PC-3 (cell line): ENCODE measurements at places on chromosomes 2 and 18. TPM values are rescaled to one million over a fixed set of nuclear protein-coding genes. Genes with fewer than 3 reads are reported as not detected.

Gene DAPL1
- not detected in 2 replicates for total RNA-seq

Gene WDR7
- total RNA-seq, result 16.0 and 23.8 TPM in 2 replicates

Gene LCT
- total RNA-seq, result not detected in 2 replicates

Gene ST6GAL2
- total RNA-seq, result 11.4 and 12.6 TPM in 2 replicates

Gene KCNG3
- total RNA-seq, result 2.3 and 2.4 TPM in 2 replicates

Gene HMSD
- total RNA-seq, result 0.12 and 0.40 TPM in 2 replicates

Gene GPR45
- not detected in 2 replicates for total RNA-seq

Gene SLC5A7
- total RNA-seq, result 0.06 TPM in 1 of 2 replicates, not detected in the other

GRCh38 chr18:59650266-59650820 is 46.9 kb downstream of the CCBE1 start:
- DNase-seq, result no peak

- peak; percentile 60 for DNase-seq
Measured at GRCh38 chr2:74867841-74868658, 34.1 kb downstream of the HK2 start.

- DNase-seq, result peak; percentile 95
Measured at GRCh38 chr2:120103723-120104467, 91.0 kb downstream of the EPB41L5 start.

DNA sequence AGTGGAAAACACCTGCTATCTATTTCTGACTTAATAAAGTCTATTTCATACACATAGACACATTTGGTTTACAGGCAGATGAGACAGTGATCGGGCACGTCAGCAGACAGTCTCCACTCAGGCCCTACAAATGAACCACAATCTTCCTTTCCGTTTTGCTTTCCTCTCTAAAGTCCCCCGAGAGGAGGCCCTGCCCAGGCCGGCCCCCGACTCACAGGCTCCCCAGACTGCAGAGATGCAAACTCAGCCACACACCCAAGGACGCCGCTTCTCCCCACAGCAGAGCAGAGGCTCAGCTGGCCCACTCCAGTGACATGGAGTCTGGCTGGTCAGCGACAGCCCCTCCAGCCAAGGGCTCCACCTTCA is 9.3 kb upstream of the MTERF4 start:
- no peak for DNase-seq

GRCh38 chr2:205925373-205926337 is 160.3 kb downstream of the INO80D start:
- DNase-seq, result peak; percentile 75

GRCh38 chr2:200172521-200172920 is 134.0 kb upstream of the SPATS2L start:
- DNase-seq, result no peak

GRCh38 chr2:70930371-70931329 is 5.0 kb upstream of the ATP6V1B1 start:
- no peak for DNase-seq

GRCh38 chr2:80185091-80185490 is 119.5 kb downstream of the LRRTM1 start:
- no peak for DNase-seq

DNA sequence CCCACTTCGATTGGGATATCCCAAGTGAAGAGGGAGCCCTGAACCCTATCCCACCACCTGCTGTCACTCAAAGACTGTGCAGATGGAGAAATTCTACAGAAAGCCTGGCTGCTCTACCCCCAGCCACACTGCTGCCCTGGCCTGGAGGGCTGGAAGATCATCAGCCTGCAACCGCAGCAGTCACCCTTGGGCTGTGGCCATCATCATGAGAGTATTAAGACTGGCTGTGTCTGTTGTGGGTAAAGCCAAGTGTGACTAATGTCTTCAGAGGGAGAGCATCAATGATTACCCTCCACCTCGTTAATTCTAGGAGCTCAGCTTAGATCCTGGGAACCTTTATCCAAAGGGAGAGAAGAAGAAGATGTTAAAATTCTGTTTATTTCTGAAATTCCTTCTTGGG is 221.5 kb downstream of the TFCP2L1 start:
- DNase-seq, result no peak

DNA sequence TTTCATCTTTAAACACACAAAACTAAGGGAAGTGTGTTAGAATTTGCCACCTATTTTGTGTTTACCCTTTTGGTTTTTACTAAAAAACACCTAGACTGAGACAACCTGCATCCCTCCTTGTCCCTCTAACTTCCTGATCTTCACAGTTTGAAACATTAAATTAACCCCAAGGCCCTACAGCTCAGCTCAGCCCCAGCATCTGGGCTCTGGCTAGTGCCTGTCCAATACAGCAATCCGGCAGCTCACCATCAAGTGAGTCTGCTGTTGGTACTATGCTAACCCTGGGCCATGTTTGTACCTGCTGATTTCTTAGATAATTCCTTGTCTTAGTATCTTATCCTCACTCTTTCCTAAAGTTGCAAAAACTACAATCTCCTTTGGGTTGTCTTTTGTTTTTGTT is 162.4 kb downstream of the DSEL start:
- DNase-seq, result no peak

DNA sequence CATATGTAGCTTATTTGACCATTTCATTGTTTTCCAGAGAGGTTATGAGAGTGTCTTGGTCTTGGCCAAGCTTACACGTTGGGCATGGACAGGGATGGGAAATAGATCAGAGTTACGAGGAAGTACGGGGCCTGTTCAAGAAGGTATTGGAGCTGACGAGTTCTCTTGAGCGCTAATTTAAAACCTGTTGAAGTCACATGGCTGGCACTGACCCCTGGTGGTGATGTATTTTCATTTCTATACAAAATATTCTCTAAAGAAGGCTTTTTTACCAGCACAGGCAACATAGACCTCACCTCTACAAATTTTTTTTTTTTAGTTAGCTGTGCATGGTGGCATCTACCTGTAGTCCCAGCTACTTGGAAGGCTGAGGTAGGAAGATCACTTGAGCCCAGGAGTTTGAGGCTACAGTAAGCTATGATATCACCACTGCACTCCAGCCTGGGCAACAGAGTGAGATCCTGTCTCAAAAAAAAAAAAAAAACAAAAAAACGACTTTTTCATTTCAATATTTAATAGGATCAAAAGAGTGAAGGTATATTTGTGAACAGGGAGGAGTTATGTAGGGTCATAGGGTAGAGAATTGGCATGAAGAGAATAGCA is 19.6 kb downstream of the UGP2 start:
- peak; percentile 64 for DNase-seq

DNA sequence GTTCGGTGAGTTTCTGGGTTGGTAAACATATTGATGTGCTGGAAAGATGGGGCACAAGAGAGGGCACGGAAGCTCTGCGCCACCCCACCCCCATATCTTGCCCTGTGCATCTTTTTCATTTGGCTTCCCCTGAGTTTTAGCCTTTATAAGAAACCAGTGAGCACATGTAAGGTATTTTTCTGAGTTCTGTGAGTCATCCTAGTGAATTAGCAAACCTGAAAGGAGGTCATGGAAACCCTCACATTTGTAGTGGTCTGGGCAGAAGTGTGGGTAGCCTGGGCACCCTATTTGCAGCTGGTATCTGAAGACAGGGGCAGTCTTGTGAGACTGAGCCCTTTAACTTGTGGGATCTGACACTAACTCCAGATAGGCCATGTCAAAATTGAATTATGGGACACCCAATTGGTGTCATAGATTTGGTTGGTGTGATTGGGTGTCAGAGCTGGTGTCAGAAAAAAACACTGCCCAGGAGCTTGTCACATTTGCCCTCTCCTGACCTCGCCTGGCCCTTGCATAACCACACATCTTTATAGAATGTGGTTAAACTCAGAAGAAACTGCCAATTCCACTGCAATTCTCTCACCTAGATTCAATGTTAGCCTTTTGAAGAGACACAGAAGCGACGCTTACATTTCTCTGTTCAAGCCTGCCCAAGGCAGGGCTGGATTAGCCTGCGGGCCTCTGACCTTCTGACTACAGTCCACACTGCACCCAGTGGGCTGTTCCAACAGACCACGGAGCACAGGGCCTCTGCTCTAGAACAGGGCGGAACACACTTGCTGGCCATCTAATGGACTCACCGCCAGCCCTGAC is 12.0 kb upstream of the GALM start:
- DNase-seq, result no peak

DNA sequence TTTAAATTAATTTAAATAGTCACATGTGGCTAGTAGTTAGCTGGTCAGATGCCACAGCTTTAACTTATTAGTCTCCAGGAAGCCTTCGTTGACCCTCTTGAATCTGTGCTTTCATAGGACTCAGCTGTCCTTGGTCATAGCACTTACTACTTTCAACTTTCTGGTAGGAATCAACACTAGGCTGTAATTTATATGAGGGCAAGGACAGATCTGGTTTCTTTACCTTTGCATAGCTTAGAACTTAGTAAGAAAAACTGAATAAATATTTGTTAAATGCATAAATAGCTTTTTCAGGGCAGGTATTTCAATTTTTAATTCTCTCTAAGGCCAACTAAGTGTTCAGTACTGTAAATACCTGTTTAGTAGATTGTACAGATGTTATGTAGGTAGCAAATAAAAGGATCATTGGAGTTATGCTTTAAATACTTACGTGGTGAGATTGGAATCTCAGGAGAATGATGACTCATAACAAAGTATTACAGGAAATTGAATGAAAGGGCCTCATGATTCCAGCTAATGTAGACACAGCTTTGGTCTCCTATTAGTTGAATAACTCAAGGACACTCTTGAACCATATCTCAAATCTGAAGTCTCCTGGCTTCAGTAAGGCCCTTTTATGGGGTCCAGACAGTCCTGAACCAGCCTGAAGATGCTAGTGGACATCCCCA is 2.6 kb downstream of the CLIP4 start:
- DNase-seq, result peak; percentile 94

GRCh38 chr2:121167411-121167810 is 117.6 kb downstream of the TFCP2L1 start:
- no peak for DNase-seq

GRCh38 chr2:206217743-206218142 is 56.7 kb upstream of the ZDBF2 start:
- DNase-seq, result no peak

DNA sequence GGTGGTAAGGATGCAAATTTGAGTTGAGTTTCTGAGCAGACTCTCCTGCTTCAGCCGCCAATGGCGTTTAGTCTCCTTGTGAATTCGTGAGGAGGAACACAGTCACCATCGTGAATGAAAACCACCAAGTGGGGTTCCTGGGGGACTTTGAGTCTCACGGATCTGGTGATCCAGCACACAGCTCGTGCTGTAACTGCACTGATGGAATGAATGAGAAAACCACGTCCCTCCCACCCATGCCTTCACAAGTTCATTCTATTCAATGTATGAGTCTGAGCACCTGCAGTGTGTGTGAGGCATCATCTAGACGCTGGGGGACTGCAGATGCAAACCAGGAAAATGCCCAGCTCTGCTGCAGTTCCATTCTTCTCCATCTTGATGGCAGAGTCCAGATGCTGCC is 127.9 kb downstream of the PIEZO2 start:
- no peak for DNase-seq

DNA sequence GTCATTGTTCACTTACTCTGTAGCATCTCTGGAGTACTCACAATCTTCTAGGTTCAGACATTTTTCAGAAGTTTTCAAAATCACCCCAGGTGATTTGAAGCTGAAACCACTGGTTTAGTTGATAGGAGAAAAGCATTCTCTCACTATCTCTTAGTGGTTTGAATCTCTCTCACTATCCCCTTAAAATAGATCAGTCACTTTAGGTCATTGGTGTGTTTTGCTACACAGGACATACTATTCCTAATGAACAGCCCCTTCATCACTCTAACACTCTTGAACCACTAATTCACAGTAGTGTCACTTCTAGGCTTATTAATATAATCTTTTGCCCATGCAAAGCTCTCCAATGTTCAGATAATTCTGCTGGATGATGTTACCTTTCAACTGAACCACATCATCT is 34.5 kb downstream of the LYPD6 start:
- no peak for DNase-seq

GRCh38 chr2:80525152-80525551 is 220.6 kb upstream of the LRRTM1 start:
- no peak for DNase-seq

- no peak for DNase-seq
Measured at GRCh38 chr2:163665051-163665450, 70.8 kb downstream of the FIGN start.
